Anterior cingulate cortex (tissue), 58 donors: ENCODE measurements at places on chromosomes 1 and 21.

GRCh38 chr1:36328713-36329112, 5.3 kb upstream of the EVA1B start:
- no peak for DNase-seq

DNA sequence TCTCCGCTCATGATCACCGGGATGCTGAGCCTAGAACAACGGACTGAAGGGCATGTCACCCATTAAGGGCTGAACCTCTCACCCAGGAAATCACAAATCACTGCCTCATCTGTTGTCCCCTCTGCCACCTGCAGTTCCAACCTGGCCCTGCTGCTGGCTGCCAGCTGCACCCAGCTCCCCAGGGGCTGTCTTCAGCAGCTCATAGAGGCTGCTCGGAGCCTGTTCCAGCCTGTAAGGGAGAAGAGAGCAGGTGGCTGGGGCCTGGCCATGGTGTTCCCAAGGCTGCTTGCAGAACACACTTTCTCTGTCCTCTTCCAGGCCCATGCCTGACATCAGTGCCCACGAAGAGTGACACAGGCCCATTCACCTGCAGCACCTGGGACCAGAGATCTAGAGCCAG, 44.5 kb upstream of the DISP3 start:
- DNase-seq: no peak

DNA sequence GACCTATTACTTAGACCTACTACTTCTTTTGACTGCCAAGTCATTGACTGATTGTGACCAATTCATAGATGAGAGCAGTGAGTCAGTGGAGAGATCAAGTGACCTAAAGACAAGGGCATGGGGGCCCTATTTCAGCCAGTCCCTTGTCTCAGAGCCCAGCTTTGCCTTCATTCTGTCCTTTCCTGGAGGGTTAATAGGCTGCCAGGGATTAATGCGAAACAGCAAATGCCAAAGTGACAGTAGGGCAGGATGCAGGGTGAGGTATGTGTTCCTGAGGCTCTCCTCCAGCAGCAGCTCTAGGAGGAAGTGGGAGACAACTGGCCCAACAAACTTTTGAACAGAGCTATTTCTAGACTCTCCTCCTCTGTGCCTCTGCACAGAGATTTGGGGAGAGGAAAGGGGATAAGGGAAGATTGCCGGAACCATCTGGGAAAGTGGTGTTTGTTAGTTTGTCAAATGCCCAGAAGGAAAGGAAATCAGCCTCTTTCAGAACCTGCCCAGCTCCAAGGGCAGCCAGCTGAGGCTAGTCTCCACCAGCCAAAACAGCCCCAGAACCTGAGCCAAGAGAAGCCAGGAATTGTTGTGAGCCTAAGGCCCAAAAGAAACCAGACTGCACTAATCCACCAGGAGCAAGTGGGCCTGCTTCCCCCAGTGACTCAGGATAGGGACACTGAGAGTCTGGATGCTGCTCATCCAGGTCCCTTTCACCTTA, 4.9 kb upstream of the S100A3 start:
- DNase-seq: no peak

DNA sequence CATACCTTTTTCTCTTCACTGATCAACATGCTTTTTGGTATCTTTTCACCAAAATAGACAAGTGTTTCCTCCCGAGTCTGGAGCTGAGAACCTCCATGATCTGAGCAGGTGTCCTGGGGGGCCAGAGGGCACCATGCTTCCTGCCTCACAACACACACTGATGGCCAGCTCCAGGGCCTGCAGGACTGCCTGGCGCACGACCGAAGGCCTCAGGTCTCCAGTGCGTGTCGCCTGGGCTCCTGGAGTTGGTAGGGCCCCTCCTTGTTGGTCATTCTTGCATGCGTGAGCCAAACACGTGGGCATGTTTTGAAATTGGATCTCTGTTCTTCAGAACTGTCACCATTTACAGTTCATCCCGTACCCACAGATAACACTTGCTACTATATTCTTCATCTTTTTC, 64.4 kb downstream of the SLC37A1 start:
- no peak for DNase-seq

GRCh38 chr1:94038511-94038910, 82.4 kb downstream of the ABCA4 start:
- no peak for DNase-seq

DNA sequence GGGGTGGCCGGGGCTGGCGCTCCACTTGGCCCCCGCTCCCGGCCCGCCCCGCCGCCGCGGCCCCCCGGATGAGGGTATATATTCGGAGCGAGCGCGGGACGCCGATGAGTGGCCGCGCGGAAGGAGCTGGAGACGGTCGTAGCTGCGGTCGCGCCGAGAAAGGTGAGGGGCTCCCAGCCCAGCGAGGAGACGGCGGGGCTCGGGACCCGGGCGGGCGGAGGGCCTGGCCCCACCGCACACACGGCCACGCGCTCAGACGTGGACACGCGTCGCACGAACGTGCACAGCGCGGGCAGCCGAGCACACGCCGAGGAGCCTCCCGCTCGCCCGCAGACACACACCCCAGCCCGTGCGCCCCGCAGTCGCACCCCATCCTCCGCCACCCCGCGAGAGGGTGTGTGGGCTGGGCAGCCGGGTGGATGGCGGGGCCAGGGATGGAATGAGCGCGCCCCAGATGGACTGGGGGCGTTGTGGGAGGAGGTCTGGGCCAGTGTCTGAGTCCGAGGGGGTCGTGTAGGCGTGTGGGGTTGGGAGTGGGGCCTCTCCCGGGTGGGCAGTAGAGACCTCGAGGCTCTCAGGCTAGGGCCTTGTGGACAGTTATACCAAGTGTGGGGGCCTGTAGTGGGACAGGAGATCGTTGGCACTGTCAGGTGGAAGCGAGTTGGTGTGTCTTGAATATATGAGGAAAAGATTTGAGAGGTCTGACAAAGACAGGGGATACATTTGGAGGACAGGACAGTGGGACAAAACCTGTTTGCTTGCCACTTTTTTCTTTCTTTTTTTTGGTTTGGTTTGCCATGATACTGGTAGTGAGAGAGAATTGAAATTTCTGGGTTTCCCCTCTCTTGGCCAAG, at the start of gene UAP1:
Gene UAP1, plus strand, starts transcription at position 107 of the 854 bp plus-strand sequence. CDS start 4,347 bp downstream, outside the sequence.
- no peak for DNase-seq
